ENCODE measurements at places on chromosomes 12 and 14.
A peak's percentile ranks its signal among the peaks of the same experiment; 100 is the strongest.

DNA sequence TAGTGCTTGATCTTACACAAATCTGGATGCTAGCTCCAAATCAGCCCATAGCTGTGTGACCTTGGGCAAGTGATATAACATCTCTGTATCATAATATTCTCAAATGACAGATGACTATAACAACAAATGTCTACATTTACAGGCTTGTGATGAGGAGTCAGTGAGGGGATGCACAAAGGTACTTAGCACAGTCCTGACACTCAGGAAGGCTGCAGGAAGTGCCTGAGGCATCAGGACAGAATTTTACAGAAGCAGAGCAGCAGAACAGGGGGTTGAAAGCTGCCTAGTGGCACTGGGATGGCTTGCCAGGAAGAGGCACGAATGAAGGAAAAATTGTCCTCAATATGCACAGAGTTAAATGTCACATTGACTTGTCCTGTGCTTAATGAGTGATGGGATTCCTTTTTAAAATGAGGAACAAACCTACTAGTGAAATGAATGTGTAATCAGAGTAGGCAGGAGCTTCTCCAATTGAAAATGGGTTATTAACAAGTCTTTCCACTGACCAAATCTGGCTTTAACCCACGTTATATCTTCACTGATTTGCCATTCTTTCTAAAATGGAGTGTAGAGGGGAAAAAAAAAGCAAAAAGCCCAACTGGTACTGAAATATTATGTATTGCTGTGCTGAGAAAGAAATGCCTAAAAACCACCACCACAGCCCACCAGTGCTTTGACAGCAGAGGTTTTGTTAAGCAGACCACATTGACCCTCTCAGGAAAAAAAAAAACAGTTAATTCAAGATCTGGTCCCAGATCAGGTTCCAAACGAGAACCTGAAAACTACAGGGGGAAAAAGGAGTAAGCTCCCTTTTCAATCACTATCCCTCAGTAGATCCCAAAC, 11.6 kb downstream of the BTG1 start:
- no peak for DNase-seq

- no peak for DNase-seq
Measured at GRCh38 chr12:15774819-15775218, 14.4 kb downstream of the EPS8 start.

DNA sequence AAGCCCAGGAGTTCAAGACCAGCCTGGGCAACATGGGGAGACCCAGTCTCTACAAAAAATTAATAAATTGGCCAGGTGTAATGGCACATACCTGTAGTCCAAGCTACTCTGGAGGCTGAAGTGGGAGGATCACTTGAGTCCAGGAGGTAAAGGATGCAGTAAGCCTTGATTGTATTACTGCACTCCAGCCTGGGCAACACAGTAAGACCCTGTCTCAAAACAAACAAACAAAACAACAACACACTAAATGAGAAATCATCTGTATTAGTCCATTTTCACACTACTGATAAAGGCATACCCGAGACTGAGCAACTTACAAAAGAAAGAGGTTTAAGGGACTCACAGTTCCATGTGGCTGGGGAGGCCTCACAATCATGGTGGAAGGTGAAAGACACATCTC, 4.7 kb upstream of the MLXIP start:
- DNase-seq: no peak

- peak; percentile 39 for DNase-seq
Measured at GRCh38 chr12:88111074-88111652, 30.7 kb downstream of the CEP290 start.

- no peak for DNase-seq
Measured at GRCh38 chr12:27194644-27195043, 49.4 kb upstream of the STK38L start.

- no peak for DNase-seq
Measured at GRCh38 chr12:57627501-57628279, 5.3 kb downstream of the B4GALNT1 start.

DNA sequence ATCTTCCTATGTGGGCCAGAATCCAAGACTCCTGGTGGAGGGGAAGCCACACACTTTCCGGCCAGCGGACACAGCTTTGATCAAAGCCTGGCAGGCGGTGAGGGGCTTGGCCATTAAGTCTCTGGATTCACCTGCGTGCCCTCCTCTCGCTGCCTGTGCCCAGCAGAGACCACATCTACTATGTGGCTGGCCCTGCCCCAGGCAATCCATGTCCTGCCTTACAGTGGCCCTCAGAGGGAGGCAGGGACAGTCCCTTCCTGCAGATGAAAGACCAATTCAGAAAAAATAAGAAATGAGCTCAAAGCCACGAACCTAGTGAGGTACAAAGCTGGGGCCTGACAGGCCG, 82.7 kb upstream of the GPR68 start:
- no peak for DNase-seq

DNA sequence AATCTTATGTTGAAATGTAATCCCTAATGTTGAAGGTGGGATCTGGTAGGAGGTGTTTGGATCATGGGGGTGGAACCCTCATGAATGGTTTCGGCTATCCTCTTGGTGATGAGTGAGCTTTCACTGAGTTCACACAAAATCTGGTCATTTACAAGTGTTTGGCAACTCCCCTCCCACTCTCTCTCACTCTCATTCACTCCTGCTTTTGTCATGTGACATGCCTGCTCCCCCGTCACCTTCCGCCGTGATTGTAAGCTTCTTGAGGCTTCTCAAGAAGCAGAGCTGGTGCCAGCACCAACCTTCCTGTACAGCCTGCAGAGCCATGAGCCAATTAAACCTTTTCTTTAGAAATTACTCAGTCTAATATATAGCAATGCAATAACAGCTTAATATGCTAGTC, 245.4 kb downstream of the BMP4 start:
- DNase-seq: no peak
